ENCODE measurements at places on chromosomes 13 and 19. TPM values are rescaled to one million over a fixed set of nuclear protein-coding genes. Genes with fewer than 3 reads are reported as not detected.
A peak's percentile ranks its signal among the peaks of the same experiment; 100 is the strongest.

PNMA8B gene
- 2.5 TPM for total RNA-seq

CRYL1 gene
- total RNA-seq, result 14.8 TPM

DNA sequence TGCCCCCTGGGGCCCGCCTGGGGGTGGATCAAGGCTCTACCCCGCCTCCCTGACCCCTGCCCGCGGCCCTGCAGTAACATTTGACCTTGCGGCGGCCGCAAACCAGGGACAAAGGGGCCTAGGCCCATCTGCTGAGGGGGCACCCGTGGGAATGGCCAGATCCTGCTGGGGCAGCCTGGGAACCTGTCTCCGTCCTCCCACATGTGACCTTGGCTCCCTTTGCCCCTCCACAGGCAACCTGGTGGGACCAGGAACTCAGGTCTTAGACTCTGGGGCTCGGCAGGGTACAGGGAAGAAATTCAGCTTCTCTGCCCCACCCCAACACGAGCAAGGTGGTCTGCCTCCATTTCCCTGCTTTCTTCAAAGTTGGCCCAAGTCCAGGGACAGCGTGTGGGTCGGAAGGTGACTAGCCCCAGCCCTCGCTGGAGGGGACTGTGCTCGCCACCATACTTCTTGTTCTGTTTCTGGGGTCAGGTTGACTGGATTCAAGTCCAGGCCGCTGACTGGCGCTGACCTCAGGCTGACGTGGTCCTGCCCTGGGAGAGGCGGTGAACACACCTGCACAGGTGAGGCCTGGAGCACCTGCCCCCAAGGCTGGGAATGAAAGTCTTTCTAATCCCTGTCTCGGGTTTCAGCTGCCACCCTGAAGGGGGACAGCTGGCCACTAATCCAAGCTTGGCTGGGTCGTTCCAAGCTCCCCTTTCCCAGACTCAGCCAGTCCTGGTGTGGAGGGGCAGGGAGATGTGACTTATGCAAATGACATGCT is 2.5 kb upstream of the NR2F6 start:
- DNase-seq, result no peak

ZNF99 gene
- not detected for total RNA-seq

ANKRD24 gene
- total RNA-seq, result 0.47 TPM

DNA sequence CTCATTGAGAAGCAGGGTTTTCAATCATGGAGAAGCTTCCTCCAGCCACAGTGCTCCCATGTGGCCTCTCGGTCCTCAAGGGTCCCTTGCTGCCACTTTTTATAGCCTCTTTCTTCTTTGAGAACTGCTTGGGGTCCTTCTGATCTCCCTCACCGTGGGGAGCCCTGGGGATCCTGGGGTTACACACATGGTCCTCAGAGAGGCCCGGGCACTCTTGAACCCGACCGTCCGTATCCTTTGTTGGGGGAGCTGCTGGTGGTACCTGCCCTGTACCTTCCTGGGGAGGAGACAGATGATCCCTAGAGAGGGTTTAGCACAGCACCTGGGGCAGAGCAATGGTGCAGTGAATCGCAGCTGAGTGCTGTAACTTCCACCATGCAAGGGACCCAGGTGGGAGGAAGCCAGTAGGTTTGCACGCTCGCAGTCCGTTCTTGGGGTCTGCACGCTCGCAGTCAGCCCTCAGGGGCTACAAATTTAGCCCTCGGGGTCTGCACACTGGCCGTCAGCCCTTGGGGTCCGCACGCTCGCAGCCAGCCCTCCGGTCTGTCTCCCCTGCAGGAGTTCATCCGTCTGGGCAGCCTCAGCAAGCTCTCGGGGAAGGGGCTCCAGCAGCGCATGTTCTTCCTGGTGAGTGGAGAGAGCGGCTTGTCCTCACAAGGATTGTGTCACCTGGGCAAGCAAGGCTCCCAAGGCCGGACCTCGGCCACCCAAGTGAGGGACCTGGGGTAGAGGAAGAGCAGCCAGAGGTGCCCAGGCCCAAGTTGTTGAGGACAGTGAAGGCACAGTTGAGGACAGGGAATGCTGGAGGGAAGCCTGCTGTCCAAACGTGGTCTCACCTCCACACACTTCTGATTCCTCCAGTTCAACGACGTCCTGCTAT is 138.4 kb downstream of the STK24 start:
- peak; percentile 83 for DNase-seq

IPO5 gene
- 115 TPM for total RNA-seq

KLF1 gene
- not detected for total RNA-seq

ZNF415 gene
- 6.2 TPM for total RNA-seq

GRCh38 chr13:54029720-54030119 is 1001.1 kb downstream of the OLFM4 start:
- no peak for DNase-seq

- no peak for DNase-seq
Measured at GRCh38 chr19:45446944-45447343, 20.9 kb upstream of the FOSB start.

DNA sequence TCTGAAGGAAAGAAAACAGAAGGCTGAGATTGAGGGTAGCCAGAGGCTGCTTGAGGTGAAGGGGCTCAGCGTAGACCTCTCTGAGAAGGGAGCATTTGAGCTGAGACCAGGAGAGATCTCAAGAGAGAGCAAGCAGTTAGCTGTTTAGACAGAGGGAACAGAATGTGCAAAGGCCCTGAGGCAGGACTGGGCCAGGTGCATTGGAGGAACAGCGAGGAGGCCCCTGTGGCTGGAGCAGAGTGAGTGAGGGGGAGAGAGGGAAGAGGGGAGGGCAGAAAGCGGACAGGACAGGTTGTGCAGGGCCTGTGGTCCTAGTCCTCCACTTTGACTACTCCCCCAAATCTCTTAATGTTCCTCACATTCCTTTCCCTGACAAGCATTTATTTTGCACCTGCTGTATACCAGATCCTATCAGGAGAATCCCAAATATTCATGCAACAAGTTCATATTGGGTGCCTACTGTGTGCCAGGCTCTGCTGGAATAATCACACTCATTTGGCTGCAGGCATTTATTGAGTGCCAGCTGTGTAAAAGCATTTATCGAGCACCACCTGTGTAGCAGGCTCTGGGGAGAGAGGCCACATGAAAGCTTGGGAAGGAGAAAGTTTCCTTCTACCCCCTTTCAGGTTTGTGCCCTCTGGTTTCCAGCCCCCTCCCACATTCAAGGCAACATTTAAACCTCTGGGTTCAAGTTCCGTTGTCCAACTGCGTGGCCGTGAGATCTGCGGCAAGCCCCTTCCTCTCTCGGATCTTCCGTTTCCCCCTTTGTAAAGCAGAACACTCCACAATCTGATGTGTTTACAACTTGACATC is 36.5 kb downstream of the NFIC start:
- DNase-seq, result no peak

GRCh38 chr19:3968556-3969434 is 2.1 kb downstream of the DAPK3 start:
- DNase-seq, result no peak

DNA sequence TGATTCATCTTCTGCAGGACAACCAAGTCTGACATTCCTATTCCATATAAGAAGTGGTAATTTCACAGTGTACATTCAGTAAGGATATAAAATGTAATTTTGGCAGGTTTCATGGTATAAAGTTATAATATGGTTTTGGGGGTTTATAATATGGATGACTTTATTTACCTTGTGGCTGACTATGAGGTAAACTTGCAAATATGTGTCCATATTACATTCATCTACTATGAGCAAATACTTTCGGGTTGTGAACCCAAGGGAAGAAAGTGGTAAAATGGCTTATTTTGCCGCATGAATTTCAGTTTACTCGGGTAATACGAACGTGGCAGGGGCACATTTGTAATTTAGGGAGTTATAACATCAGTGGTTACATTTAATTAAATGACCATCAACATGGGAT is 86.7 kb upstream of the TNFSF11 start:
- DNase-seq, result no peak

DNA sequence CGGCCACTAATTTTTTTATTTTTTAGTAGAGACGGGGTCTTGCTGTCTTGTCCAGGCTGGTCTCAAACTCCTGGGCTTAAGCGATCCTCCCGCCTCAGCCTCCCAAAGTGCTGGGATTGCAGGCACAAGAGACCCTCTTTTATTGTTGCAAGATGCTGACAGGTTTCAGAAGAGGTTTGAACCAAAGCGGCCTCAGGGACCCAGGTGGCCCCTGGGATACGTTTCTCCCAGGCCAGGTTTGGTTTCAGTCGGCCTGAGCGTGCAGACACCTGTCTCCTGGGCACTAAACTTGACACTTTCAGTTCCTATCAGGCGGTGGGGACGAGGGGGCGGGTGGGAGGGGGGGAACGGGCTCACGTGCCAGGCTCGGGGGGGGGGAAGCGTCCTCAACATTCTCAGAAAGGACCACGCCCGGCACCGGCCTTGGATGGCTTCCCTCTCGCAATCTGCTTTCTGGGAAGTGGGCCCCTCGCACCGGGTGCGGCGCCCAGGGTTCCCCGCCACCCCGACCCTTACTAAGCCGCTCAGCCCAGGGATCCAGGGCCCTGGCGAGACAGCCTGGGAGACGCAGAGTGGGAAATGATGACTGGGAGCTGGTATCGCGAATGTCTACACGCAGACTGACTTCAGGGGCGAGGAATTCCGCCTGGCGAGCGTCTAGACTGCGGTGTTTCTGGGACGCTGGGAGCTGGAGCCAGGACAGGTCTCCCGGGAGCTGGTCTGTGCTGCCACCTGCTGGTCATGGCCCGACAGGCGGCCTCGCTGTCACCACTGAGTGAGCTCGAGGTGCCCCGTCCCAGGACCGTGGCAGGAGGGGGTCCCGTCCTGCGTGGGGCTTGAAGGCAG is 91.6 kb downstream of the GNG7 start:
- peak; percentile 98 for DNase-seq

DNA sequence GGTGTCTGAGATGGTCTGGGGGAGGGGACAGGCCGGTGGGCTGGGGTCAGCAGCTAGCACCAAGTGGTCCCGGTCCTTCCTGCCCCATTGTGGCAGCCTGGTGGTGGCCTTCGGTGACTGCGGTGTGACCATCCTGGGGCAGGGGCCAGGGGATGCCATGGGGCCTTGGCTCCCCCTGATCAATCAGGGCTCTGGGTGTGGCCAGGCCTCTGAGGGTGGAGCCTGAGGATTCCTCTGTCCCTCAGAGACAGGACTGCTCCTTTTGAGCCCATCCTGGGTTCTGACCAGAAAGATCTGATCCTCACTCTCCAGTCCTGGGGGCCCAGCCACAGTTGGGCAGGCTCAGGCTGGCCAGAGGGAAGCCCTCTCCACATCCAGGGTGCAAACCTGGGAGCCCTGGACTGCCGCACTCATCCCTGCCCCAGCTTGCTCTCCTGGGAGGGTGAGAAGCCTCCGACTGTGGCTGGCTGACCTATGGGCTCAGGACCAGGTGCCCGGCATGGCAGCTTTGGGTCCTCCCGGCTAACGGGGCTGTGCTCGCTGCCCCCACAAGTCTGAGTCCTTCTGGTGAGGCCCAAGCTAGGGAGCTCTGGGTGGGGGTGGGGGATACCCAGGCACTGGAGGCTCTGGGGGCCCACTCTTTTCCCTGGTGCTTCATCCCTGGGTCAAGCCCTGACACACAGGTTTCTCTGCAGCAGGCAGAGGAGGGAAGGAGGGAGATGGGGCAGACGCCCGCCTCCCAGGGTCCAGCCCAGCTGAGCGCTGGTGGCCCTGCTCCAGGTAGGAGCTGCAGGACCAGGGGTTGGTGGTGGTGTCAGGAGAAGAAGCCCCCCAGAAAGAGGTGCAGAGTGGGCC is 59.5 kb downstream of the IER2 start:
- DNase-seq, result no peak

Data from chondrocyte (in vitro differentiated cells).